MCF 10A (cell line): ENCODE measurements at places on chromosomes 3 and 15. TPM values are rescaled to one million over a fixed set of nuclear protein-coding genes. Genes with fewer than 3 reads are reported as not detected.

Gene DBR1
- total RNA-seq = 12.4 and 13.3 TPM in 2 replicates

DNA sequence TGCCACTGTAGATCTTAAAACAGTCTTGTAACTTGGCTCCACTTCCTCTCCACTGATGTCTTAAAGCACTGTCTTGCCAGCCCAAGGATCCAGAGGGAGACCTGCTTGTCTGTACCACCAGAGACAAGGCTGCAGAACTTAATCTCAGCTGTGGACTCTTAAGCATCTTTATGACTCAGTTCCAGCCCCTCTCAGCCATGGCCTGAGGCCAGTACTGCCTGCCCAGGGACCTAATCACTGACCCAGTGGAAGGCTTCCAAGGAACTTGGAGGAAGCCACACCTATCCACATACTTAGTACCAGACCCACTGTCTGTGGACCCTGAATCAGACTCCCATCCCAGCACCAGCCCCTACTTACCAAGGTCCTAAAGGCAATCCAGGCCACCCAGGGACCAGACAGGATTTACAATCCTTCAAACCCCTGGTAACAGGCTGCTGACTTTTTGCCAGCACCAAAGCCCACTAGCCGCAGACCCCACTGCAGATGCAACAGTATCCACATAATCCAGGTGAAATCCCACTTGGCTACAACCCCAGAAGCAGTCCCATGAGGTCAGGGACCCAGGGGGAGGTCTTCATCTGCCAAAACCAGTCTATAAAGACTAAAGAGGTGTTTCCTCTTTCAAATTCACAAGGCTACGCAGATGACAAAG lies 41.9 kb upstream of the PRR20G start:
- no peak for DNase-seq

Gene ANKRD63
- not detected in 2 replicates for total RNA-seq

Gene FRMD5
- 0.71 and 0.98 TPM in 2 replicates for total RNA-seq

- no peak for DNase-seq
These were observed 50.3 kb downstream of the ABTB1 start for GRCh38 chr3:127723011-127723567.

GRCh38 chr3:48966876-48967361 lies 23.1 kb upstream of the P4HTM start:
- no peak for DNase-seq

GRCh38 chr3:29373131-29373680 lies 92.3 kb downstream of the RBMS3 start:
- DNase-seq = no peak

GRCh38 chr3:141176775-141177174 lies 54.9 kb upstream of the PXYLP1 start:
- DNase-seq = no peak

DNA sequence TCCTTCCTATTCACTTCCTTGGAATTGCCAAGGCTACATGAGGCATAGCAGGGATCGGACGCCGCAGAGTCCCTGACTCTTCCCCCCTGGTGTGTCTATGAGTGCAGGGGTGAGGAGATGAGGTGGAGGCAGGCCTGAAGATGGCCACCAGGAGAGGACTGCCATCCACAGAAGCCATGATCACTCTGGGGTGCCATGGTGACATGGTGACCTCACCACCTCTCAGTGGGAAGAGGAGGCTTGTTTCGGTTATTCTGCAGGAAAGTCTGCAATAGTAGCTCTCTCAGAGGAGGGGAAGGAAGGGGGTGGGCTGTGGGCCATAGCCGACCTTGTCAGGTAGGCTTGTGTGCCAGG lies 57.0 kb upstream of the LIMD1 start:
- no peak for DNase-seq

GRCh38 chr3:89113893-89114840 lies 6.7 kb downstream of the EPHA3 start:
- DNase-seq = peak; percentile 75

- DNase-seq = no peak
These were observed 28.3 kb upstream of the TASOR start for GRCh38 chr3:56711344-56711743.

GRCh38 chr15:92365906-92366305 lies 27.8 kb upstream of the ST8SIA2 start:
- DNase-seq = no peak

GRCh38 chr15:22951381-22952280 lies 28.5 kb downstream of the CYFIP1 start:
- no peak for DNase-seq

Gene CSPG5
- 0.44 and 0.71 TPM in 2 replicates for total RNA-seq

DNA sequence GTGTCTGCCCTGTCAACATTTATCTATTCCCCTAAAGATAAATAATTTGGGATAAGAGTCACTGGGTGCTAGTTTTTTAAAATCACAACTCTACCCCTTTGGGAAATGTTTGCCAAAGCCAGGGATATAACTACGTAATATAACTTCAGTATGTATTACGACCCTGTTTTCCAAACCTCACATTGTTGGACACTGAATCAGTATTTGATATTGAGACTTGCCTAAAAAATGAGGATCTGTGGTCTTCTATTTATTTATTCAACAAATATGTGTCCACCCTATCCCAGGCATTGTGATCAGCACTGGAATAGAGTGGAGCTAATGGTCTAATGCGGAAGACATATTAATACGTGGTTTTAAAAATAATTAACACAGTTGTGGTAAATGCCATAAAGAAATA lies 4.5 kb upstream of the MGA start:
- no peak for DNase-seq

- no peak for DNase-seq
These were observed 58.4 kb downstream of the RPL39L start for GRCh38 chr3:187080799-187081450.

DNA sequence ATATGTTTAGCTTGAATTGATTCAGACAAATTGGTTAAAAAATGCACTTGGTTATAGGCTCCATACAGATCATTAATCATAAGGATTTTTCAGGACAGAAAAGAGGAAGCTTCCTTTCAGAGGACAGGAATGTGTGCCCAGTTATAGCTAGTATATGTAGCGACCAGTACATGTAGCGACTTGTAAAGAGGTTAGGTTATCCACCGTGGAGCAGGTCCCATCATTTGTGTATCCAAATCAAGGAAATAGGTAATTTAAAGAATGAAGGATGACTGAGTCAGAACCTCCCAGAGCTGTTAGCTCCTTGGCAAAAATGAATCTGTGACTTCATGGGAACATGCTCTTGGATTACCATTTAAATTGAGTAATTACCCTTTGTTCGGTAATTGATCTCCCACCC lies 15.8 kb upstream of the P2RY12 start:
- DNase-seq = no peak

DNA sequence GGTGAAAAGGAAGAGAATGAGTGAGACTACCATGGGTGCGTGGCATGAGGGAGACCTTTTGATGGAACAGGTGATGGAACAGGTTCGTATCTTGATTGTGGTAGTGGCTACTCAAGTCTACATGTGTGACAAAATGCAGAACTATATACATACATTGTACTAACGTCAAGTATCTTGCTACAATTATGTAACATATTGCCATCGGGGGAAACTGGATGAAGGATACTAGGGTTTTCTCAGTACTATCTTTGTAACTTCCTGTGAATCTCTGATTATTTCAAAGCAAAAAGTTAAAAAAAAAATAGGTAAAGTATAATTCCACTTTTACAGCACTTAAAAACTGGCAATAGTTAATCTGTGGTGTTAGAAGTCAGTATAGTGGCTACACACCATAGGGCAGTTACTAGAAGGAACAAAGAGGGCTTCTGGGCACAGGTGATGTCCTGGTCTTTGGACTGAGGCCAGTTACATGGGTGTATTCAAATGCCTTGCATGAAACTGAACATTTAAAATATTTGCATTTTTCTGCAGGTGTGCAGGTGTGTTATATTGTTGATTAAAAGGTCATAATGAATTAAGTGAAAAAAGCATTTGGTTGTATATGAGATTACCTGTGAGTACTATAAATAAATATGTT lies 61.4 kb downstream of the LRRK1 start:
- no peak for DNase-seq

DNA sequence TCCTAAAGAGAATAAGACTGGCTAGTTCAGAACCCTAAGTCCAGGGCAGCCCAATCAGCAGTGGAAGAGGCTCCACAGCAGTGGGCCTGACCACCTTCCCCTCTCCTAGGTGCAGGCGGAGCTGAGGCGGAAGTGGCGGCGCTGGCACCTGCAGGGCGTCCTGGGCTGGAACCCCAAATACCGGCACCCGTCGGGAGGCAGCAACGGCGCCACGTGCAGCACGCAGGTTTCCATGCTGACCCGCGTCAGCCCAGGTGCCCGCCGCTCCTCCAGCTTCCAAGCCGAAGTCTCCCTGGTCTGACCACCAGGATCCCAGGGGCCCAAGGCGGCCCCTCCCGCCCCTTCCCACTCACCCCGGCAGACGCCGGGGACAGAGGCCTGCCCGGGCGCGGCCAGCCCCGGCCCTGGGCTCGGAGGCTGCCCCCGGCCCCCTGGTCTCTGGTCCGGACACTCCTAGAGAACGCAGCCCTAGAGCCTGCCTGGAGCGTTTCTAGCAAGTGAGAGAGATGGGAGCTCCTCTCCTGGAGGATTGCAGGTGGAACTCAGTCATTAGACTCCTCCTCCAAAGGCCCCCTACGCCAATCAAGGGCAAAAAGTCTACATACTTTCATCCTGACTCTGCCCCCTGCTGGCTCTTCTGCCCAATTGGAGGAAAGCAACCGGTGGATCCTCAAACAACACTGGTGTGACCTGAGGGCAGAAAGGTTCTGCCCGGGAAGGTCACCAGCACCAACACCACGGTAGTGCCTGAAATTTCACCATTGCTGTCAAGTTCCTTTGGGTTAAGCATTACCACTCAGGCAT lies 33.7 kb downstream of the VIPR1 start:
- peak; percentile 62 for DNase-seq

DNA sequence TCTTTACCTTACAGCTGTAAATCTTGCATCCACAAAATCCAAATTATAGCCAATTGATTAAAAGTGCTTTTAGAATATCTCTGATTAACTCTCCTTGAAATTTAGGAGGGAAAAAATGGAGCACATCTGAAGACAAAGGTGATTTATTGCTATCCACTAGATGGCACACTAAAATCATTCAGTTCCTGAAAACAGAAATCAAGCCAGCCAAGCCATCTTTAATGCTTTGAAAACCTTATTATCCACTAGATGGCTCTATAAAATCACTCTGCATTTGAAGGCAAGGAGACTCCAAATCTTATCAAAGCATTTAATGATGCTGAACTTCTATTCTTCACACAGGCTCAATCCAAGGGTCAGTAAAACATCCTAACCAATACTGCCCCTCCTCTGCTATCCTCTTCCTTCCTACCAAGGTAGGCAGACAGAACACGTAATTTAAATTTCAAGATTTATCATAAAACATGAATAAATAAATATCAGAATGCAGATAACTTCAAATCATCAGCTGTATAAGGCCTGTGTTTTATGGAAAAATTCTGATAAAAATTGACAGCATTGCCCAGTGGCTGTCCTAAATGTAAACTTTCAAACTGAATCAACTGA lies 48.4 kb downstream of the GOLIM4 start:
- DNase-seq = peak; percentile 81

GRCh38 chr3:106333911-106334618 lies 465.3 kb upstream of the CBLB start:
- peak; percentile 13 for DNase-seq

Gene GDPGP1
- 3.4 and 6.6 TPM in 2 replicates for total RNA-seq

Gene GALNT15
- total RNA-seq = 3.0 and 10.2 TPM in 2 replicates

Gene AADACL2
- total RNA-seq = not detected in 2 replicates

GRCh38 chr3:4322635-4323034 lies 19.5 kb downstream of the SETMAR start:
- DNase-seq = peak; percentile 95

Gene ZNF717
- not detected in 2 replicates for total RNA-seq

- no peak for DNase-seq
These were observed 218.2 kb downstream of the P3H2 start for GRCh38 chr3:189902230-189903186.

- DNase-seq = peak; percentile 79
These were observed 2.8 kb downstream of the ADAMTS17 start for GRCh38 chr15:100338971-100339444.

Gene INSYN1
- total RNA-seq = not detected in 2 replicates

- peak; percentile 50 for DNase-seq
These were observed 1.0 kb downstream of the PAK2 start for GRCh38 chr3:196740481-196741248.

Gene CCR8
- not detected in 2 replicates for total RNA-seq

Gene RBPMS2
- total RNA-seq = 0.16 and 0.17 TPM in 2 replicates

DNA sequence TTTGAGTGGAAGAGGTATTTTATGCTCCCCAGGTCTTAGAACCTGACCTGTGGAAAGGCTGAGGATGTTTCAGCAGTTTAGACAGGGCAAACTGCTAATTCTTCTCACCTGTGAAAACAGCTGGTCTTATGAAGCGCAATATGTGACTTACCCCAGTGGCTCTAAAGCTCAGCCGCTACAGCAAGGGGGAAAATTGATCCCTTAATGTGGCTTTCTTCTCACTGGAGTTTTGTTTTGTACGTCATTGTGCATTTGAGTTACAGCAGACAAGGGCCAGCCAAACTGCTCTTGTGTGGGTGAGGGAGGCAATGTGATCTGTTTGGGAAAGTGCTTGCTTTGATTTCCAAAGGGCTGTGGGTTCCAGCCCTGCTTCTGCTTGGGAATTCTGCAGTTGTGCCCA lies 293.4 kb upstream of the LRRFIP2 start:
- no peak for DNase-seq

- no peak for DNase-seq
These were observed 2.7 kb upstream of the PCCB start for GRCh38 chr3:136247436-136247835.

DNA sequence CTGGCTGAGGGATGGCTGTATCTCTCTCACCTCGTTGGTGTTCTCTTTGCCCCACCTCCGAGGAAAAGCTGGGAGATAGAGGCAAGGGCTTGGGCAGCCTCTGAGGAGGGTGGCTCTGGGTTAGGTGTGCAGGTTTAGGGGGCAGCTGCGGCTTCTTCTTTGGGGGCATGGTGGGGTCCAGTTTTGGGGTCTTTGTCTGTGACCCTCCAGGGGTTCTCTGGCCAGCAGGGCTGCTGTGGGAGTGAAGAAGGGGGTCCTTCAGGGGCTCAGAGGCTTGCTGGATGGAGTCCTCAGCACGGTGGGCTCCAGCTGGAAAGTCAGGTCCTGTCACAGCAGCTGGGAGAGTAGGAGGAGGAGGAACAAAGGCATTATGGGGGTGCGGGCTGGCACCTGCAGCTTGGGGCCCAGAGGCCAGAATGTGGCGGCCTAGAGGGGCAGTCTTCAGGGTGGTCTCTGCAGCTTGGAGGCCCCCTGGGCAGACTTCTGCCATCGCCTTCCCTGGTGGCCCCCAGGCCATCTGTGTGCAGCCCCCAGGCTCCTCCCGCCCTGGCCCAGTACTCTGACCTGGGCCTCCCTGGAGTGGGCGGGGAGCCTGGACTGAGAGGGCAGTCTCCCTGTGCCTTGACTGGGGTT lies 7.0 kb downstream of the XIRP1 start:
- DNase-seq = no peak

DNA sequence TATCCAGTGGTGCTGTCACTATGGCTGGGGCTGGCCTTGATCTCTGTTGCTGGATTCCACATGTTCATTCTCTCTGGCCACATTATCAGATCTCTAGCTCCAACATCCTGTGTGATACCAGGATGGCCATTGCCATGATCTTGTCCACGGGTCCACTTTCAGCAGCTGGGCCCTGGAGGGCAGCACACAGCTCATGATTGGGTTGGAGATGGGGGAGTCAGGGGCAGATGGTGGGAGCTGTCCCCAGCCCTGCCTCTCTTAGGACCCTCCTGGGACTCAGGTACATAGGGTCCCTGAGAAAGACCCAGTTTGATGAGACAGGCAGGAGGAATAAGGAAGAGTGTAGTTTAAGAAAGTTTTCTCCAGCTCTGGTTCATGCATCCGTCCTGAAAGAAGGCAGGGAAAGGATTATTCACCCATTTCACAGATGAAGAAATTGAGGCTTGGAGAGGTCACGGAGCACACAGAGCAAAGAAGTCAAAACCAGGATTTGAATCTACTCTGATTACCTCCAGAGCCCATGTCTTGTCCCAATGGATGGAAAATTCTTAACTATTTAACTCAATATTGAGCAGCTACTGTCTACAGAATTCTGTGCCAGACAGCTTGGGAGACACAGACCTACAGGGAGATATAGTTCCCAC lies 100.5 kb downstream of the LINGO1 start:
- DNase-seq = no peak
